T-helper 9 cell (primary cell): ENCODE measurements at places on chromosomes 3 and 15.

GRCh38 chr3:4738737-4739274, 240.4 kb upstream of the BHLHE40 start:
- DNase-seq, result no peak

DNA sequence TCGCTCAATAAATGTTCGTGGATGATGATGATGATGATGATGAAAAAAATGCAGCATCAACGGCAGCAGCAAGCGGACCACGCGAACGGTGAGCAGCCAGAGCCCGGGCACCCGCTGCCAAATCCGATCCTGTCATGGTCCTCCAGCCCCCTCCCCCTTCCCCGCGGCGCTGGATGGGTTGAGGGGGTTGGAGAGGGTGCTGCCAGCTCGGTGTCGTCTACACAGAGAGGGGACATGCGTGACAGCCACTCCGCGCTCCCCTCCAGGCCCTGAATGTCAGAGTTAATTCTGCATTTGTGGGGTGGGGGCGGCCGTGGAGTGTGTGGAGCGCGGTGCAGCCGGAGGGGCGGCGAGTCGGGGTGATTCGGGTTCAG, 722 bp downstream of the CACNA1D start:
- DNase-seq, result no peak

GRCh38 chr3:153079386-153079785, 82.6 kb upstream of the RAP2B start:
- no peak for DNase-seq

GRCh38 chr15:93831641-93832040, 399.7 kb upstream of the MCTP2 start:
- DNase-seq, result no peak

DNA sequence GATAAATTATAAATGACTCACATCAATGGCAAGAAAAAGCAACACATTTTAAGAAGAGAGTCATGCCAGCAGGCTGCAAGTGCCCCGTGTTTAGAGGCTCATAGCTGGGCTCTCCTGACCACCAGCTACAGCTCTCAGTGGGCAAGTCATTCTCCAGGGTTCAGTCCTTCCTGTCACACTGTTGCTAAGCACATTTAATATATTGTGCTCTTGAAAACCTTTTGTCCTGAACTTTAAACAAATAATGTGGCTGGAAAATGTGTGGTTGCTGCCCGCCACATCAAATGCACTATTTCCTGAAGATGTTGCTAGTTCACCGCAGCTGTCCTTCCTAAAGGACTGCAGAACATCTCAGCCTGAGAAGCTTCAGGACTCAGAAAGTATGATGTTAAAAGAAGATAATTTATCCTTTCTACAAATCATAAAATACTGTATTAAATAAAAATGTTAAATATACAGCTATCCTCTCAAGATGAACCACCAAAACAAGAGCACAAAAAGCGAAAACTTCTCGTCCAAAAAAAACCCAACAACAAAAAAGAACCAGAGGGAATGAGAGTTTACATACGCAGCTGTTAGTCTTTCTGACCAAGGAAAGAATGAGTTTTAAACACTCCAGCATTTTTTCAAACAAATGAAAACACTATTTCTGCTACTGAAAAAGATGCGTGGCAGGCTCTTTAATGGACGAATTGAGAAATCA, 951 bp downstream of the TARS3 start:
- DNase-seq, result peak; percentile 16

GRCh38 chr15:80942266-80942665, 47.4 kb downstream of the MESD start:
- no peak for DNase-seq

- no peak for DNase-seq
Measured at GRCh38 chr3:138767498-138768104, 67.1 kb downstream of the PIK3CB start.

- no peak for DNase-seq
Measured at GRCh38 chr3:14801668-14802380, 16.9 kb upstream of the FGD5 start.

DNA sequence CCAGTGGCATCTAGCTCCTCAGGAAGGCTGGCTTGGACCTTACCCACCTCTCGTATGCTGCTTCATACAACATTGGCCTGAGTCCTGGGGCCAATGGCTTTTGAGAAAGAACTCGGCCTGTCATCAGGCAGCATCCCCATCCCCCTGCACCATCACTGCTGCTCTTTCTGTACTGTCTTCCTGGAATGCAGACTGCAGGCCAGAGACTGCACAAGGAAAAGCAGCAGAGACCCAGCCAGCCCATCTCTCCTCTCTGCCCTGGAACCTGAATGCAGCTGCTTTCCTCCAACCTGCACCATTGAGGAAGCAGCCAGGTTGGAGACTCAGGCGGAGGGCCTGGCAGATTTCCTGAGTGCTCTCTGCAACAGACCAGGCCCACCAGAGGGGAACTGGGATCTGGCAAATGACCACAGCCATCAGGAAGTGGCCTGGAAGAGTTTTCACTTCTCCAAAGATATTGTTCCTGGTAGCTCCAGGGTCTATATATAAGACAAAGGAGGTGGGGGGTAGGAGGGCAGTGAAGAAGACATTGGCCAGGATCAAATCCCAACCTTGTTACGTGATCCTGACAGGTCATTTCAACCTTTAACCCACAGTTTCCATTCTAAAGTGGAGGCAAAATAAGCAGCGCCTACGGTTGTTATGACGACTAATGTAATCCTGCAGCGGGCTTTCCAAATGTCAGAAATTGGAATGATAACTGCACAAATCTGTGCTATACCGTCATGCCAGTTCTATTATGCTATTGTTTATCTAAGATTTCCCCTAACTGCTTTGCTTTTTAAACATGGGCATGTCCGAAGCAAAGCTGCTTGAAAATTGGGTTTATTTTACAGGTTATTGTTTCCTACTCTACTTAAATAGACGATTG, 24.4 kb upstream of the RAB7A start:
- DNase-seq, result no peak

- DNase-seq, result no peak
Measured at GRCh38 chr3:177451864-177452830, 254.9 kb upstream of the TBL1XR1 start.

- DNase-seq, result no peak
Measured at GRCh38 chr15:87269566-87269965, 987.0 kb downstream of the NTRK3 start.

DNA sequence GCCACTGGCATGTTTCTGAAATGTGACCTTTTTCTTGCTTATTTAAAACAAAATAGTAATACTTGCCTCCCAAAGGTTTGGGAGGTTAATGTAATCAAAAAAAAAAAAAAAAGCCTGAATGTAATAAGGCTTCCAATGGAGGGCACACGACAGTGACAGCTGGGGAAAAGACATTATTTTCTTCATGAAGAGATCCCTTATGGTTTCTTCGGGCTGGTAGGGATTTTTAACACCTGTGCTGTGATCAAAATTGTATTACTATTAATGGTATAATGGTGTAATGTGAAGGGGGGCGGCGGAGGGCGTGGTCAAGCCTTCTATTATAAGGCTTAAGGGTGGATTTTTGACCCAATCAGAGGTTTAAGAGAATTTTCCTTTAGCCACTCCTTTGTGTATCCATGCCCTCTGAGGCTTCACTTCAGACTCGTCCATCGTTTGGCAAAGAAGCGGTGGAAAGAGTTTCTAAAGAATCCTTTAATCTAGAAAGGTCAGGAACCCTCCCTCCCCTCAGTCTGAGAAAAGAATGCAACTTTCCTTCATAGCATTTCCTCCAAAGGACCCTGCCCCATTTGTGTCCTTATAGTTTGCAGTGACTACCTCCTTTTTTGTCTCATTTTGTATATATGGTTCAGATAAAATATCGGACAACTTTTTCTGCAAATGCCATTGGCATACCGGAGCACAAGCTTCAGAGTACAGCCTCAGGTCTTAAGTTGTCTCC, 89.5 kb upstream of the CHD2 start:
- no peak for DNase-seq

- DNase-seq, result no peak
Measured at GRCh38 chr3:94066506-94067500, 3.9 kb downstream of the NSUN3 start.

DNA sequence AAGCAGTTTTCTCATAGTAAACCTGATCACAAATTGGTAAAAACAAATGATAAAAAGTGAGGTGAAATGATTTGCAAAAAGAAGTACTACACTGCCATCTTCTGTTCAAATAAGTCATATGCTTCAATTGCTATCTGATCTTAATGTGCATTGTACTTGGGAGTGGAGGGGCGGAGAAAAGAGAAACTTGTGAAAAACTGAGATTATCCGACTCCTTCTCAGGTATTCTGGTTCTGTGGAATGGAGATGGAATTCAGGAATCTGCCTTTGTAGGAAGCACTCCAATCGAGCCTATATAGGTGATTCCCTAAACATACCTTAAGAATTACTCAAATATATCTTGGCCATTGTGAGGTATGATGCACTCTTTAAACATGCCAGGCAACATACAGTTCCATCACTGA, 180.6 kb downstream of the CHL1 start:
- DNase-seq, result no peak

DNA sequence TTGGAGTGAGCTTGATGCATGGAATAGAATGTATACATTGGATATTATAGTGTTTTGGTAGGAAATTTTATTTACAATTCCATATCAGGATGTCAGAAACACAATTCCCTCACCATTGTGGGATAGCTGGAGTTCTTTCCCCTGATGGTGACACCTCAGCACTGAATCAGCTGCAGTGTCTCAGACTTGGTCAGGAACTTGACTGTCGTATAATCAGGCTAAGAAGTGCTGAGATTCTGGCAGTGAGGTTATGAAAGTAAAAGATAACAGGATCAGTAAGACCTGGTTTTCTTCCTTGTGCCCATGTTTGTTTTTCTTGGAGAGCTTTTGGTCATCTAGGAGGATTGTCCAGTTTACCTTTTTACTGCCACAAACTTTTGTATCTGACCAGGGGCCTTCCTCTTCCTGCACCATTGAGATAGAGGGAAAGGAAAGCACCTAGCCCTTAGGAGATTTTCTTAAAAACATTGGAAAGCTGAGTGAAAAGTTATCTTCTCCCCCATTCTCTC, 27.3 kb upstream of the ST3GAL6 start:
- no peak for DNase-seq

- DNase-seq, result no peak
Measured at GRCh38 chr3:14201940-14202684, 23.5 kb downstream of the LSM3 start.

GRCh38 chr3:112504123-112504522, 4.9 kb upstream of the BTLA start:
- no peak for DNase-seq

DNA sequence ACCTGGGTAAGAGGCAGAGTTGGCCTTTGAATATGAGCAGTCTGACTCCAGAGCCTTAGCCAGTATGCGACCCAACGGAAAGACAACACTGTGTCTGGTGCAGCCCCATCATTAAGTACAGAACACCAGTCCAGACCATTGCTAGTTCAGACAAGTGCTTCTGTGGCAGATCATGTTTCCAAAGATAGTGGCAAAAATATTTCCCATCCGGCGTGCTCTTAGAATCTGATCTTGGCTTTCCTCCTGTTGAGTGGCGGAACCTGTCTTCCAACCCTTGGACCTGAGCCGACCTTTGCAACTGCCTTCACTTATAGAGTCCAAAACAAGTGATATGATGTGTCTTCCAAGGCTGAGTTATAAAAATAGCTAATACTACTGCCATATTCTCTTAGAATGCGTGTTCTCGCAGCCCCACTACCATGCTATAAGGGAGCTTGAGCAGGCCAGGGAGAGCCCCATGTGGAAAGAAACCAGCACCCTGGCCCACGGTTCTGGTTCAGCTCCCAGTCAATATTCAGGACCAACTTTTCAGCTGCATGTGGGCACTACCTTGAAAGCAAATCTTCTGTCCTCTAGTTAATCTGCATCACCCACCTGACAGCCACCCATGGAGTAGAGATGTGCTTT, 322.4 kb upstream of the SLCO3A1 start:
- DNase-seq, result no peak

DNA sequence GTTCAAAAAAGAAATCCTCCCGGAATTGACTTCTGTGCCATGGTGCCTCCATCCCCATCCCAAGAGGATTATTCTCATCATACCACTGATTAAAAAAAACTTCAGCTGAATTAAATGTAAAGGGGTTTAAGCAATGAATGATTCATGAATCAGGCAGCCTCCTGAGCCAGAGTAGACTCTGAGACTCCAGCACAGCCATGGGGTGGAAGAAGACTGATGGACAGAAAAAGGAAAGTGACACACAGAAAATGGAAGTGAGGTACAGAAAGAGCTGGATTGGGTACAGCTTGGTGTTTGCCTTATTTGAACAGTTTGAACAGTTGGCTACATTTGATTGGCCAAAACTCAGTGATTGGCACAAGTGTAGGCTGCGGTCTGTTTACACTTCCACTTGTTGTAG, 224.8 kb upstream of the ATP10A start:
- DNase-seq, result no peak

GRCh38 chr15:96392380-96393208, 62.1 kb downstream of the NR2F2 start:
- DNase-seq, result no peak

DNA sequence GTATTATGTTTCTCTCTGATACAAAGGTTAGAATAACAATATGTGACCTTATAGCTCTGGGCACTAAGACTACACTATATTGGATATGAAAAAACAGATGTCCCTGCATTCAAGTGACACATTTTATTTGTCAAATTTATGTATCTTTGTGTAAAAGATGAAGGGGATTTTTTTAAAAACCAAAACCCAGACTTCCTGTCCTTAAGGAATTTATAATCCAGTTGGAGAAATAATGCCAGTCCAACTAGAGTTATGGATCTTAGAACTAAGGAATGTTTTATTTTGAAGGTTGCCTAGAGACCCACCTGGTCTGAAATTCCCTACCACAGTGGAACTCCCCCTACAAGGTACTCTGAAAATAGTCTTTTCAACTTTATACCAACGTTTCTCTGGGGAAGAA, 33.3 kb upstream of the PIK3CB start:
- DNase-seq, result no peak

- DNase-seq, result peak; percentile 75
Measured at GRCh38 chr15:91706322-91707032, 147.0 kb upstream of the SLCO3A1 start.

- DNase-seq, result no peak
Measured at GRCh38 chr15:80527961-80528360, 123.8 kb downstream of the ARNT2 start.

DNA sequence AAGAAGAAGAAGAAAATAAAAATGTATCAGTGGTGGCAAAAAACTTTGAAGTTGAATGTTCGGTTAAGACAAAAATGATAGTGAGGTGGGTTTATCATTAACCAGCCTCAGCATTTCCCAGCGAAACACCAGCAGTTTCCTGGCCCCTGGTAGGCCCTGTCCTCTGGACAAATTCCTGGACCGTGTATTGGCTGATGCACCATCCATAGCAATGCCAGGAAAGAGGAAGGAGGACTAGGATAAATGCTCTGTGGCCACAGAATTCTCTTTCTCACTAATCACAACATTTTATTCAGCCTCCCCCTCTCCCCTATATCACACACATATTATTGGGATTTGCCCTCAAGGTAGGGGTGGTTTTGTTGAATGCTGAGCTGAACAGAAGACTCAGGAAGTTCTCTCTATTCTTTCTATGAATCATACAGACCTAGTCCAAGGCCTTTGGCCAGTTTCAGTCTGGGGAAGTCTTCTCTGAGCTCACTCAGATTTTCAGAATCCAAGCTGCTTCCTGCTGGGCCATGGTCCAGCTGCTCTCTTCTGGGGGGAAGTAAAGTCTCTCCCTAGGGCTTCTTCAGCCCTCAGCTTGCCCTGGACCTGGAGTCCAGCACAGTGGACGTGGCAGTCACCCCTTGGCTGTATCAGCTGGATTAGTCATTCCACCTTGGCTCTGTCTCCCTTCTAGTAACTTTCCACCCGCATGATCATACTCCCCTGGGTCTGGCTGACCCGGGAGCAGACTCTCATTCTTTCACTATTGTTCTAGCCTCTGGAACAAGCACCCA, 27.6 kb downstream of the SLC28A1 start:
- no peak for DNase-seq
